Central memory CD4-positive, alpha-beta T cell (primary cell): ENCODE measurements at places on chromosomes 5 and 9.

DNA sequence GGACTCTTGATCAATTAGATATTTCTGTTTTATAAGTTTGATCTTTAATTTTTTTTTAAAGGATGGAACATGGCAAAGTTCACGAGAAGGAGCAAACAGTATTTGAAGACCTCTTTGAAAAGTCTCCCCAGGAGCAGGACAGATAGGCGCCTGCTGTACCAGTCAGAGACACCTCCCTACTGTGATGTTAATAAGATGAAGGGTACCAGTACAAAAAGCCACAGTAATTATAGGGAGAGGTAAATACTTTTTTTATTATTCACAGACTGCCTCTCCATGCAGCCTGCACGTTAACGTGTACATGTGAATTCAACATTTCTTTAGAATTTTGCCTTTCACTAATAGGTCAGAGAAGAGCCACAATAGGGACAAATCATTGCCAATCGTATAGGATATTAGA lies 146.5 kb upstream of the CDH6 start:
- no peak for DNase-seq

- no peak for DNase-seq
Observed at GRCh38 chr9:129627556-129628440, 1.8 kb downstream of the NTMT1 start.

DNA sequence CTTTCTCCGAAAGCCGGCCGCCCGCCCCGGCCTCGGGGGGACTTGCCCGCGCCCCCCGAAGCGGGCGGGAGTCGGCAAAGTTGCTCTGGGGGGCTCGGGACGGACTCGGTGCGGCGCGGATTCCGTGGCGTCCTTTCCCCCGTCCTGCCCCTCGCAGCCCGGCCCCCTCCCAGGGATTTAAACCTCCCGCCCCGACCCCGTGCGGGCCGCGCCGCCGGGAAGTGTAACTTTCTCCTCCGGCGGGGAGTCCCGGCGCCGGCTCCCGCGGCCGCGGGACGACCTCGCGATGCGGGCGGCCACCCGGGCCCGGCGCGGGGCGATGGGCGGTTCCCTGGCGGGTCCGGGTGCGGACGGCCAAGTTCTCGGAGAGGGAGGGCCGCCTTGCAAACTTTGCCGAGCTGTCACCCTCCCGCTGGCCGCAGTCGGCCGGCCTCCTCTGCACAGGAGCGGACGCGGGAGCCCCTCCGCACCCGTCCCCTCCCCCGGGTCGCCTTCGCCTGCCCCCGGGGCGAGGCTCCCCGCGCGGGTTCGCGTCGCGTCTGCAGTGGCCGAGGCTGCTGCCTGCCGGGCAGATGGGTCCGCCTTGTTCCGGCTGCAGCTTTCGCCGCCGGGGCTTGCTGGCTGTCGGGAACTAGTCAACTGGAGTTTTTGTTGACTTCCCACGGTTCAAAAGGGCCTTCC lies 732 bp downstream of the PBX3 start:
- DNase-seq, result peak; percentile 19

DNA sequence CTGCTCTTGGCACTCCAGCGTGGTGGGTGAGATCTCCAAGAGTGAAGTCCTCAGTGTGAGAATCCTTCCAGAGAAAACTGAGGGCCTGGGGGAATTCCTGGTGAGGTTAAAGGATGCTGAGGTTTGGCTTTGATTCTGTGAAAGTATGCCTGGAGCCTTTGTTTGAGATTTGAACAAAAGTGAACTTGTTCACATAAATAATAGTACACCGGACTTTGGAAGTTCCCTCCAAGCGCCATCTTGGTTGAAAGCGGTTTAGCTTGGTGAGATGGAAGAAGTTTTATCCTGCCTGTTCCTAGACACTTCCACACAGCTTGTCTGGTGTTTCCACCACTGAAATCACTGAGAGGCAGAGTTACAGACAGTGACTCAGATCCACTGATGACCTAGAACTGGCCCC lies 286.4 kb downstream of the NTRK2 start:
- no peak for DNase-seq

DNA sequence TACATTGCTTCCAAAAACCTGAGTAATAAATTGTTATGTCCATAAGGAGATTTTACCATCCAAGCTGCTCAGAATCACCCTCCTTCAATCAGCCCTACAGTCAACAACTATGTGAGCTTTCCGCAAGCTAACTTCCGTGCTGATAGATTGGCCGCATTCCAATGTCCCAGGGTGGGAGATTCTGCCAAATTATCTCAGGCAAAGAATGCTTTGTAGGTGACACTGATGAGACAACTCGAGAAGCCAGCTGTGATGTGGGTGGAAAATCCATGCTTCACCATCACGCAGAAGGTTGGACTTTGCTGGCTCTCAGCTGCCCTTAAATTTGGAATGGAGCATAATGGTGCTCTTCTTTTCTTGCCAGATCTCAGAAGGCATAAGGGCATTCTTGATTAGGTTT lies 44.9 kb upstream of the HCN1 start:
- no peak for DNase-seq

GRCh38 chr9:100626949-100627348 lies 49.1 kb downstream of the CAVIN4 start:
- no peak for DNase-seq

GRCh38 chr5:90557391-90557790 lies 1.2 kb upstream of the ADGRV1 start:
- DNase-seq, result no peak

- no peak for DNase-seq
Observed at GRCh38 chr9:71582347-71582746, 186.0 kb downstream of the CEMIP2 start.

- no peak for DNase-seq
Observed at GRCh38 chr9:37906312-37907239, 2.6 kb upstream of the SLC25A51 start.

DNA sequence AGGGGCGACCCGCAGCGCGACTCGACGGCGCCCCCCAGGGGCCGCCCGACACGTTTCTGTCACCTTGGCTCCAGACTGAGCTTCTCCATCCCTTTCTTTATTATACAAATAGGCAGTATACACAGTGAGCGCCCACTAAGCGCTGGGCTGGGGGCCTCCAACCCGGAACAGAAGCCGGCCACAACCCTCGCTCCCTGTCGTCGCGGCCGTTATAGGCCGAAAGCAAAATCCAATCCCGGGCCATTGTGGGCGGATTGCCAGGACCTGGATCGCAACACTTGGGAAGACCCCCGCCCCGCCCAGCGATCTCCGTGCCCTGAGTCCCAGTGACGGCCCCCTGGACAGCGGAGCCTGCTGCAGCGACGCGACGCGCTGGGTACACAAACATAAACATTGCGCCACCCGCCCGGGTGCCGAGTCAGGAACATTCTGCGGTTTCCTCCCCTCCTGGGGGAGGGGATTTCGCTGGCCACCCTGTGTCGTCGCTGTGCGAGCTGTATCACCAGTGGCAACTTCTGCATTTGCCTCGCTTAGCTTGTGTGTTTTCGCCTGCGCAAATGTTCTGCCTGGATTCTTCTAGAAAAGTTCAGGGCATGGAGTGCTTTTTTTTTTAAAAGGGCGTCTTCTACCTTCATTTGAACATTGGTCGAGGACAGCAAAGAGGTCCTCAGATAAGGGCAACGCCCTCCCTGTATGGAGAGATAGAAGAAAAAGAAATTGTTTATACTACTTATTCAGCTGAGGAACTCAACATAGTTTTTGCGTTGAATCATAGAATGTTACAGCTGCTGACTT lies 1.3 kb upstream of the DUSP1 start:
- DNase-seq, result peak; percentile 94

DNA sequence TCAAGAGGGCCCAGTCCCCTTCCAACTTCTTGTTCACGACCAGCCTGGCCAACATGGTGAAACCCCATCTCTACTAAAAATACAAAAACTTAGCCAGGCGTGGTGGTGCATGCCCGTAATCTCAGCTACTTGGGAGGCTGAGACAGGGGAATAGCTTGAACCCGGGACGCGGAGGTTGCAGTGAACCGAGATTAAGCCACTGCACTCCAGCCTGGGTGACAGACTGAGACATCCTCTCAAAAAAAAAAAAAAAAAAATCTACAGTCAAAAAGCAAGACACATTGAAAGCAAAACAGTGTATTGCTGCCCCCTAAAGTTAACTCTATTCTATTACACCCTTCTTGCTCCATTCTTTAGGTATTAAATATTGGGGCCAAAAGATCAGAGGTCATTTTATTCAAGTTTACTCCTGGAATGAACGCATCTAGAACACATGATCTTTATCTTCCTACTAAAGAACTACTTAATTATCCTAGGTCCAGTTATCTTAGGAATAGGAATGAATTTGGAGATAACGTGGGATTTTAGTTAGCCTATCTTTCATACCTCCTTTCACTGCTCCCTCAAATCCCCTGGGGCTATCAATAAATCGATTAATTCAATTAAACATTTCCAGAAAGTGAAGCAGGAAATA lies 2.4 kb downstream of the ATG12 start:
- peak; percentile 65 for DNase-seq

DNA sequence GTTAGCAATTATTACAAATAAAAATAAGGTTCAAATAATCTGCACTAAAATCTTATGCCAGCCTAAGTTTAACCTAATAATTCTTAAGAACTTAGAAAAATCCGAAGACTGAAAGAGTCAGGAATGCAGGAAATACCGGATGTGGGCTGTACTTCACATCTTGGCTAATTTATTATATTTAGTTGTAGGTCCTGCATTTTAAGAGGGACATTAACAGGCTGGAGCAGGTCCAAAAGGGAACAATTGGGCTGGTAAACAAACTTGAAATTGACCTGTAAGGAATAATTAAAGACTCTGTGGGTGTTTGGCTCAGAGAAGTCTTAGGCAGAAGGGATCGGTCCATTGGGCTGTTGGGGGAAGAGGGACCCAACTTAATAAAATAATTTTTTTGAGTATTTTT lies 18.4 kb downstream of the GLRA1 start:
- DNase-seq, result no peak

GRCh38 chr5:146722361-146722779 lies 156.2 kb downstream of the PPP2R2B start:
- no peak for DNase-seq

DNA sequence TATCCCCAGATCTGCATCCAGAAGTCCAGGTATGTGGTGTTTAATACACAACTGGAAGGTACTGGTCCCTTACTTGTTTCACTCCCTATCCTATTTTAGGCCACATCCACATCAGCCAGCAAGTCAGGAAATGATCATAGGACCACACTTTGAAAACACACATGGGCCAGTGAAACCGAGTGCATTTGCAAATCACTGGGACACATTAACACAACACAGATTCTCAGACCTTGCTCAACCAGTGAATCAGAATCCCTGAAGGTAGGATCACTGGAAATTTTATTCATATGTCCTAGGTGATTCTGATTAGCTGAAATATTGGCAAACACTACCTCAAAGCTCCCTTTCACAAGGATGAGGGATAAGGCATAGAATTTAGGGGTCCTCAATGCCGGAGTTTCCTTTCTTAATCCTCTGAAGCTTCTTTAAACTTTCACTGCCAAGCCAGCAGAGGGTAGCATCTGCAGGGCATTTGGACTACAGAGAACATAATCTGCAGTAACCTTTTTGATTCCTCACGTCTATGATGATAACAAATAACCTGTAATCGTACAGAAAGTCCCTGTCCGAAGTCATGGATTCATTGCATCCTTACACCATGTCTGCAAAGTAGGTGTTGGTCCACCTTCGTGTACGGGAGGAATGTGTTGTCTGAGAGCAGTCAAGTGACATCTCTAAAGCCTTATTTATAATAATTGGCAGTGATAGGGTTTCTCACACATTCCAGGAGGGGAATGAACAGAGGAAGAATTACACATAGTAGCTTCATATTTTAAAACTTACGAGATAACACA lies 11.0 kb upstream of the ABLIM3 start:
- no peak for DNase-seq

GRCh38 chr5:88979726-88980125 lies 96.7 kb upstream of the MEF2C start:
- DNase-seq, result no peak

DNA sequence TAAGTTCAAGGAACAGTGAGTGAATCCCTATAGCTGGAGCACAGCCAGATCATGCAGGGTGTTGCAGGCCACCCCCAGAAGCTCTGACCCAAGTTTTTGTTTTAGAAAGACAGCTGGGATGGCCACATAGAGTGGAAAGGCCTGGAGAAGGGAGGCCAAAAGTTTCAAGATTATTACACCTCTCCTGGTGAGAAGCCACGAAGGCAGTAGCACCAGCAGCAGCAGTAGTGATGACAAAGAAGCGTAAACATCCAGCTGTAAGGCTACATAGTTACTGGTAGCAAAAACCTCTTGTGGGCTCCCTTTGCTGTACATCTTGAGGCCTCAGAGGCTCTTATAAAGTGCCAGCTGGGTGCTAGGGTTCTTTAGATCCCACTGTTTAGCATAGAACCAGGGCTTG lies 11.8 kb downstream of the ADAMTSL1 start:
- DNase-seq, result no peak

DNA sequence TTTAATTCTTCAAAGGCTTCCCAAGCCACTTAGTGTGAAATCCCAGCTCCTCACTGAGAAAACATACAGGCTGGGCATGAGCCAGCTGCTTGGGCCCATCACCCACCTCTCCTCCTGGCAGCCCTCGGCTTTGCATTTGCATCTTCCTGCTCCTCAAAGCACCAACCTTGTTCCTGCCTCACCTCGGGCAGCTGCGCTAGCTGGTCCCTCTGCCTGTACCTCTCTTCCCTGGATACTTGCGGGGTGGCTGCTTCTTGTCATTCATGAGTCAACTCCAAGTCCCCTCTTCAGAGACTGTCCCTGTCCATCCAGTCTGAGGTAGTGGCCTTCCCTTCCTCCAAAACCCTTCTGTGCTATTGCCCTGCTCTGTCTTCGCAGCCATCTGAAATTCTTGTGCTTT lies 116.1 kb upstream of the CXCL14 start:
- no peak for DNase-seq

GRCh38 chr9:113244556-113244955 lies 23.2 kb downstream of the SLC31A1 start:
- DNase-seq, result no peak

DNA sequence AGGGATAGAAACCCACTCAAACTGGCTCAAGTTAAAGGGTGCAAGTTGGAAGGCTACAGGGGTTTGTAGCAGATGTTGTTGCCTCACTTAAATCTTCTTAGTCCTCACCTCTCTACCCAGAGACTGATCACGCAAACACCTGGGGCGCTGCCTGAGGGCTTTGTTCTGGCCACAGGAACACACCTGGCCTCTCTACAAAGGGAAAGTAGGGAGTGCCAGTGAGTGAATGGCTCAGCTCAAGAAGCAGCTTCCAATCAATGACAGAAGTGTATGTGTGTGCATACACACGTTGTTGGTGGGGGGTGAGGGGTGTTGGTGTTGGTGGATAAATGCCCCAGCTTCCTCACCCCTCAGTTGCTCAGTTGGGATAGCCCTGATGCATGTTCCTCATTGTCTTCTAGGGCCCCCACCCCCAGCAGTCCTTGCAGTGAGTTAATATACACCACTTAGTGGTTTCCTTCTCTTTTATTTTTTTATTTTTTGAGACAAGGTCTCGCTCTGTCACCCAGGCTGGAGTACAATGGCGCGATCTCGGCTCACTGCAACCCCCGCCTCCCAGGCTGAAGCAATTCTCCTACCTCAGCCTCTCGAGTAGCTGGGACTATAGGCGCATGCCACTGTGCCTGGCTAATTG lies 30.6 kb upstream of the CTNNA1 start:
- no peak for DNase-seq
